Activated T-helper 17 cell treated with anti-CD3 and anti-CD28 coated beads, Interleukin-2, amount 50 U/mL, for 72 hours (primary cell): ENCODE measurements at places on chromosomes 3 and 15. TPM values are rescaled to one million over a fixed set of nuclear protein-coding genes. Genes with fewer than 3 reads are reported as not detected.

DNA sequence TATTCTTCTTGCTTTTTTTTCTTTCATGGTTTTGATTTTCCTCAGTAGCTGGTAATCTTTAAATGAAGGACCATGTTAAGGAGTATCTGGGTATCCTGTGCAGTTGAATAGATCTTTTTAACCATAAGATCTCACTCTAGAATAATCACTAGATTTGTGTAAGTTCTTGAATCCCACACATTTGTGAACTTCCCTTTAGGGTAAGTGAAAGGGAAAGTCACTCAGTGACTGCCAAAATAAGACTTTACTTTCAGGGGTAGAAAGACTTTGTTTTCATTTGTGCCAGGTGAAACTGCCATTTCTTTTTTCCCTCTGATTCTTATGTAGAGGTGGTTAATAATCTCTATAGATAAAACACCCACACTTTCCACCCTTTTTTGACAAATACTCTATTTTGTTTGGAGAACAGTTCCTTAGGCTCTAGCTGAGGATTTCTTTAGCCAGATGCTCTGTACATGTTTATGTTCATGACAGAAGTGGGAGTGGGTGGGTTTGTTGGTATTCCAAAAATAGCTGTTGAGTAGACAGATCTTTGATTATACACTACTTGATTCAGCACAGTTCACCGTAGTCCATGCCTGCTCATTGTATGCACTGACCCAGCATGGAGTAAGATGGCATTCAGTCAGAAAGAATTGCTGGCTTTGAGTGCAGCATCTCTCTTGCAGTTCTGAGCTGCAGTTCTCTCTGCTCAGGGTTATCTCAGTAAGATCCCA is 28.5 kb downstream of the LRRC49 start:
- no peak for ATAC-seq

DNA sequence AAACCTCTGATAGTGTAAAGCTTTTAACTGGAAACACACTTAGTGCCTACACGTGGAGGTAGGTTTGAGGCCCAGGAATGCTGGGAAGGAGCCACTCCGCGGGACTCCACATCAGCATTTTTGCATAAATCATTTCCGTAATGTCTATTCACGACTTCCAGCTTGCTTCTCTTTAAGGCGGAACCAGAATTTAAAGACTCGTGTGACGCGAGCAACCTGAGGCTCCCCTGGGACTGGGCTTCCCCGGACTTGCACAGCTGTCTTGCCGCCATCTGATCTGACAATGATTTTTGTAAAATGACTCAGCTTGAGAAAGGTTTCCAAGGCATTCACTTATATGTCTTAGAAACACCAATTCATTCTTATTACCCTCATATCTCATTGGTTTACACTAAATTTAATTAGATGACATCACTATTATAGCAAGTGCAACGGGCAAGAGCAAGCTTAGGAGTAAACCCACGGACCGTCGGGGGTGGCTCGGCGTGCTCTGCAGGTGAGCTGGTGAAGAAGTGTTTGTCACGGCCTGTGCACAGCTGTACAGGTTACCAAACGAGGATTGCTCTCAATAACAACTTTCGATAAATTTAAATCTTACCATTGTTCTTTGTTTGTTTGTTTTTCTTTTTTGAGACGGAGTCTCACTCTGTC is 95.2 kb downstream of the CHSY1 start:
- no peak for ATAC-seq

DNA sequence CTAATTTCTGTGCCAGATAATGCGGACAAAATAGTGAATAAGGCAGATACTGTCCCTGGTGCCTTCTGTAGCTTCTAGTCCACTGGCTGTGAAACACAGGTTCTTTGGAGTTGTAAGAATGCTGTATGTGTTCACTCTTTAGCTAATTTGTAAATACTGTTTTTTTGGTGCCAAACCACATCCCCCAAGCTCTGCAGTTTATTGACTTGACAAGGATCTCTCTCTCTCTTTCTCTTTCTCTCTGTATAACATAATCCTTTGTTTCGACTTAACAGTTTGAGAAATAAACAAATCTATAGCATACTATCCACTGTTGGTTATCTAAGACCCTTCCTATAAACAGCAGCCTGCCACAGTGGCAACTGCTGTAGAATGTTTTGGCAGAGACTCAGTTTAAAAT is 7.6 kb downstream of the SMAD3 start:
- ATAC-seq: no peak

DNA sequence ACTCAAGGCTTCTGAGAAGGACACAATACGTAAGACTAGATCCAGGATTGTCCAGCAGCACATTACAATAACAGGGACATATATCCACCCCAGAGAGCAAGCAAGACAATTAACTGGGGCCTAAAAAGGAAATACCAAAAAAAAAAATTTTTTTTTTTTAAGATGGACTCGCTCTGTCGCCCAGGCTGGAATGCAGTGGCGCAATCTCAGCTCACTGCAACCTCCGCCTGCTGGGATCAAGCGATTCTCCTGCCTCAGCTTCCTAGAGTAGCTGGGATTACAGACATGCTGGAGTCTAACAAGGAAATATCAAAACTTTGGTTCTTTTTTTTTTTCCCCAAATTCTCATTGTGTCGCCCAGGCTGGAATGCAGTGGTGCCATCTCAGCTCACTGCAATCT is 28.8 kb upstream of the IMPDH2 start:
- no peak for ATAC-seq

DNA sequence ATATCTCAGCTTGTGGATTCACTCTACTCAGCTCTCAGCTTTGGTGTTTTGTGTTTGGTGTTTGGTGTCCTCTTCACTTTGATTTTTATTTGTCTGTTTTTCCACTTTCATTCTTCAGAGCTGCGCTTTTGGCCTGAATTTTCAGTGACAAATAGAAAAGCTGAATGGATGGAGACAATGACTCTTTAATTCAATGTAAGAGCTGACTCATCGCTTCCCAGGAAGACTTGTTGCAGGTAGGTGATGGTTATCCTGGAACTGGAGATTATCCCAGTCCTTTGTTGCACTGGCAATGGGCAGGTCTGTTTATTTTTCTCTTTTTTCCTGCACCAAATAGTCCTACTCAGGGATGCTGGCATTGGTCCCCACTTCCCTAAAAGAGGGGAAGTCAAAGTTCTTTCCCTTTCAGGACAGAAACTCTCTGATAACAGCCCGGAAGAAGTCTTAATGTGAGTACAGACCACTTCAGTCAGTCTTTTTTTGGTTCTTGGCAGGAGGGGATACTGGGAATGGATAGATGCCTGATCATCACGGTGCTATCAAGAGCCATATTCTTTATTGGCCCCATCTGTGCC is 12.4 kb upstream of the AEN start:
- ATAC-seq: no peak

- ATAC-seq: no peak
Observed at GRCh38 chr3:196916221-196916620, 26.1 kb downstream of the NCBP2 start.

DNA sequence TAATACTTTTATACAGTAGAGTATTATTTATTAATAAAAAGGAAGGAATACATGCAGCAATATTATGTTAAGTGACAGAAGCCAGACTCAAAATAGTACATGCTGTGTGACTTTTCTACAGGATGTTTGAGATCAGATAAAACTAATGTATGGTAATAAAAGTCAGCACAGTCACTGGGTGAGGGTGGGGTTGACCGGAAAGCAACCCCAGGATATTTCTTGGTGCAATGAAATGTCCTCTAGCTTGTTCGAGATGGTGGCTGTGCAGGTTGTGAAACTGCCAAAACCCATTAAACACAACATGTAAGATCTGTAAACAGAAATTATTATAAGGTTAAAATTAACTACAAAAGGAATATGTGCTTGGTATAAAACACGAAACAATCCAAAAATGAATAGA is 20.8 kb upstream of the ALDH1L1 start:
- ATAC-seq: no peak

GRCh38 chr3:15399970-15400369 is 27.4 kb downstream of the METTL6 start:
- ATAC-seq: peak; percentile 31

DNA sequence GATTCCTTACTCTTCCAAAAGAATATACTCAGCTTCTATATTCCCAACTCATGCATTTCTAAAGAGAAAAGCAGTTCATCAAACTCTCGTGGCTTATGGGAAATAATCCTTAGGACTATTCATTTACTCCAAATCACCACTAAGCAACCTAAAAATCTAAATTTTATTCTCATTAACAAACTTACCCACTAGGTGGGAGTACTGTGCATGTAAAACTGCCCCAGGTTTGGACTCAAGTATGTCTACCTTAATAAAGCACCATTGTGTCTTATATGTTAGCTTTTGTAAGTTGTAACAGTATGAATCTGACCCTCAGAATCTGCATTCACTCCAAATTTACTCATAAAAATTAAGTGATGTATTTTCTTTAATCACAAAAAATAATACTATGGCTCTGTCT is 25.3 kb downstream of the RAD18 start:
- ATAC-seq: no peak

- ATAC-seq: peak; percentile 86
Observed at GRCh38 chr3:192819001-192819569, 91.7 kb upstream of the FGF12 start.

DNA sequence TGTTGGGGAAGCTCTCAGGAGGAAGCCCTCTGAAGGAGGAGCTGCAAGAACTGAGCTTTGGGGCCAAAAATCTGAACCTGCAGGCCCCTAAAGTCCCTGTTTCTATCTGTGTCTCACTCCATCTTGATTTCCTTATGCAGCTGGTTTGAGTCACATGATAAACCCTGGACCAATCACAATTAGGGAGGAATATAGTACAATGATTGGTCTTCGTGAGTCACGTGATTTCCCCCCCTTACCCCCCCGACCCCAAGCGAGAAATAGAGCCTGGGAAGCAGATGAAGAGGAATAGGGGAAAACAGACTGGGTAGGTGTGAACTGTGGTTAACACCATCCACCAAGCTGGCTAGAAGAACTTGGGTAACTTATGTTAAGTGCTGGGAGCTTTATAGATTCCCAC is 12.9 kb downstream of the CRABP1 start:
- peak; percentile 46 for ATAC-seq

GRCh38 chr3:48536785-48537184 is 19.8 kb downstream of the PFKFB4 start:
- ATAC-seq: no peak

- ATAC-seq: no peak
Observed at GRCh38 chr3:74066456-74066855, 441.7 kb upstream of the PDZRN3 start.

DNA sequence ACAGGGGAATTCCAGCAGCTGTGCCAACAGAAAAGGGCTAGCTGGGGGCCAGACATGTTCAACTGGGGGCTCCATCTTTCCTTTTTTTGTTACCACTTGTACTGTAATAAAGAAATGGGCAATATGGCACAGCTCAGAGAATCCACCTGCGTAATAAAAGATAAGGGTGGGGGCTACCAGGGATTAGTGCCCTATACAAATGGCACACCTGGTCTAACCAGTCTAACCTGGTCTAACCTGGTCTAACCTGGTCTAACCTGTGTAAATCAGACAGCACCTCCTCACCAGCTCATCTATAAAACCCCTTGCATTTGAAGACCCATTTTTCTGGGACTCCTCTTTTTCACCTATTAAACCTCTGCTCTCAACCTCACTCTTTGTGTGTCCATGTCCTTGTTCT is 26.2 kb upstream of the CLDN16 start:
- ATAC-seq: no peak

- ATAC-seq: no peak
Observed at GRCh38 chr15:36769098-36769497, 189.7 kb downstream of the CDIN1 start.

- ATAC-seq: no peak
Observed at GRCh38 chr15:47756872-47757271, 39.6 kb downstream of the SEMA6D start.

The CCDC13 gene
- total RNA-seq: 0.24 TPM

The COL8A1 gene
- total RNA-seq: not detected

The GRIP2 gene
- not detected for total RNA-seq

The GABRR3 gene
- total RNA-seq: not detected

The LRRK1 gene
- 0.74 TPM for total RNA-seq

The SCG3 gene
- total RNA-seq: not detected
